ENCODE measurements at places on chromosomes 7 and 10.

DNA sequence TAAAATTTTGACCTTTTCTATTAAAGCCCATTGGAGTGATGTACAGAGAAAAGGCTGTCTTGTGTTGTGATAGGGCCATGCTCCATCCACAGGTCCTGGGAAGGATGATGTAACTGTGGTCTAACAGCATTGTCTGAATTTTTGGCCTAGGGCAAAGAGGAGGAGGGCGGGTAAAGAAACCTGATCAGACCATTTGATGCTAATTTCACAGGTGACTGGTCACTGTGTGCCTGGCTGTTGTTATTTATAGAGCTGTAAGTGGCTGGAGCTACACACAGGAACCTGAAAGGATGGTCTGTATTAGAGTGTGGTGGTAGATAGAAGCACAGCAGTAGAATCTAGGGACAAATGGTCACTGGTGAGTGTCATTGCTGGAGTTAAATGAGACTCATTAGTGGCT lies 182.1 kb downstream of the AUTS2 start:
- DNase-seq = no peak

GRCh38 chr10:7007600-7008190 lies 403.1 kb downstream of the SFMBT2 start:
- no peak for DNase-seq

DNA sequence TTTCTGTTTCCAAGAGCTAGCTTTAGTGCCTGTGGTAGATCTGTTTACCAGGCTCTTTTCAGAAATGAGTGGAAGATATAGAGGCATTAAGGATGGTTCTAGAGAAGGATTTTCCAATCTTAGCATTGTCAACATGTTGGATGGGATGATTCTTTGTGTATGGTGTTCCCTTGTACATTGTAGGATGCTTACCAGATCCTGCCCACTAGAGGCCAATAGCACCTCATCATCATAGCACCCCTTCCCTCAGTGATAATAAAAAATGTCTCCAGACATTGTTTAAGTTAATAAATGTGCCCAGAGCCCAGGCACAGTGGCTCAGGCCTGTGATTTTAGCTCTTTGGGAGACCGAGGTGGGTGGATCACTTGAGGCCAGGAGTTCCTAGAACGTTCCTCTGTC lies 121.2 kb downstream of the ANKRD30A start:
- no peak for DNase-seq

DNA sequence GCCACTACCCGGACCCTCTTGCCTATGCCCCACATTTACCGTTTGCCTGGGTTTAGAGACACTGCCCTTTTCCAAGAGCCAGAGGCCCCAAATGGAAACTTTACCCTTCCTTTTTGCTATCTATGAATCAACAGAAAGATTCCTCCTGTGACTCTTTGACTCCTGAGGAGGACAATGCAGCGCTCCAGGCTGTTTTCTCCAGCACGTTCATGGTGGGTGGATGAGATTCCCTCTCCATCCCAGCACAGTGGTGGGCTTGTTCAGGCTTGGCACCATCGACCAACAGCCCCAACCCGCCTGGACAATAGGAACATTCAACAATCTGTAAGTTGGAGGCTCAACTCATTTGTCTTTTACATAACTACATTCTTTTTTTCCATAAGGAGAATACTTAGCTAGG lies 55.9 kb downstream of the DLD start:
- no peak for DNase-seq

- no peak for DNase-seq
These were observed 291.6 kb upstream of the SEMA3C start for GRCh38 chr7:81210137-81211064.

- no peak for DNase-seq
These were observed 4.6 kb downstream of the ST7 start for GRCh38 chr7:116957874-116958273.

- DNase-seq = peak; percentile 53
These were observed 145.1 kb downstream of the GRM8 start for GRCh38 chr7:127107601-127108007.

DNA sequence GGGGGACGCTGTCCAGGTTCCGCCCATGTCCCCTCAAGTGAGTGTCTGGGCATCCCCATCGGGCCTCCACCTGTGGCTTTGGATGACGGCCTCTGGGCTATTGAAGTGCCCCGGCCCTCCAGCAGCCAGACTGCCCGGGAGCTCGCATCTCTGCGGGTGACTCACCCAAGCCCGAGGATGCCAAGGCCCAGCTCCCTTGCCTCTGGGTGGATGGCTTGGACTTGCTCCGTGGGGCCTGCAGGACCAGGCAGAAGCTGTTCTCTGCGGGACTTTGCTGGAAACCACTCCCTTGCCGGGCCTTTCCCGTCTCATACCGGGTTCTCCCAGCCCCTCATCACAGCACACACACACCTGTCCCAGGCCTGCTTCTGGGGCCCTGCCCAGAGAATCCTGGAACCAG lies 22.4 kb downstream of the DPYSL4 start:
- DNase-seq = no peak

DNA sequence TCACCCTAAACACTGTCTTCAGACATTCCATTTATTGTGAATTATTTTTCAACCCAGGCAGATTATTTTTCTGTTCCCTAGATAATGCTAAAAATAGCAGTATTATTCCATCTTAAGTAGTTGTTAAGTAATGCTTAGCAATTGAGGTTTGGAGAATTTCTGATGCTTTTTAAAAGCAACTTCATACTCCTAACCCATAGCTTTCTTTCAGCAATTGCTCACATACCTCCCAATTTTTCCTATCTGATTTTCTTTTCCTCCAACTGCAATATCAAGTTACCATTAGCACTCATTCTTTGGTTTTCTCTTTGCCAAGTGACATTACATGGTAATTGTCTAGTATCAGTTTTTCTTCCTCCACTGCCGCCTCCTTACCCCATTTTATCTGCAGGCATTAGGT lies 104.7 kb downstream of the GPR85 start:
- no peak for DNase-seq

GRCh38 chr10:59877191-59877671 lies 29.1 kb downstream of the CCDC6 start:
- DNase-seq = no peak

- no peak for DNase-seq
These were observed 13.5 kb downstream of the CCM2 start for GRCh38 chr7:45013465-45013967.

DNA sequence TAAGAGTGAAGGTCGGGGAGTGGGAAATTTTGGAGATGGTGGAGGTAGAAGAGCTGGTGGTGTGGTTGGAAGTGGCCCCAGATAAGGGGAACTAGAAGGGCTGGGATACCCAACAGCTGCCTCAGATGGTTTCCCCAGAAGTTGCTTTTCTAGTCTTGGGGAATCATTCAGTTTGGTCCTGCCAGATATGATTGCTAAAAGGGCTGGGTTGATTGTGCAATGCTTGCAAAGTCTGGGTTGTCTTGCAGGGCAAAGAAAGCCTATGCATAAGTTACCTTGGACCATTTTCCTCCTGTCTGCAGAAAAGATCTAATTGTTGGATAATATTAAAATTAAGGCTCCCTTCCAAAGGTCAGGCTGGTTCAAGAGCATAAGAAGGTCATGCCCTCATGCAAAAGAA lies 213.8 kb upstream of the ZNF804B start:
- no peak for DNase-seq

DNA sequence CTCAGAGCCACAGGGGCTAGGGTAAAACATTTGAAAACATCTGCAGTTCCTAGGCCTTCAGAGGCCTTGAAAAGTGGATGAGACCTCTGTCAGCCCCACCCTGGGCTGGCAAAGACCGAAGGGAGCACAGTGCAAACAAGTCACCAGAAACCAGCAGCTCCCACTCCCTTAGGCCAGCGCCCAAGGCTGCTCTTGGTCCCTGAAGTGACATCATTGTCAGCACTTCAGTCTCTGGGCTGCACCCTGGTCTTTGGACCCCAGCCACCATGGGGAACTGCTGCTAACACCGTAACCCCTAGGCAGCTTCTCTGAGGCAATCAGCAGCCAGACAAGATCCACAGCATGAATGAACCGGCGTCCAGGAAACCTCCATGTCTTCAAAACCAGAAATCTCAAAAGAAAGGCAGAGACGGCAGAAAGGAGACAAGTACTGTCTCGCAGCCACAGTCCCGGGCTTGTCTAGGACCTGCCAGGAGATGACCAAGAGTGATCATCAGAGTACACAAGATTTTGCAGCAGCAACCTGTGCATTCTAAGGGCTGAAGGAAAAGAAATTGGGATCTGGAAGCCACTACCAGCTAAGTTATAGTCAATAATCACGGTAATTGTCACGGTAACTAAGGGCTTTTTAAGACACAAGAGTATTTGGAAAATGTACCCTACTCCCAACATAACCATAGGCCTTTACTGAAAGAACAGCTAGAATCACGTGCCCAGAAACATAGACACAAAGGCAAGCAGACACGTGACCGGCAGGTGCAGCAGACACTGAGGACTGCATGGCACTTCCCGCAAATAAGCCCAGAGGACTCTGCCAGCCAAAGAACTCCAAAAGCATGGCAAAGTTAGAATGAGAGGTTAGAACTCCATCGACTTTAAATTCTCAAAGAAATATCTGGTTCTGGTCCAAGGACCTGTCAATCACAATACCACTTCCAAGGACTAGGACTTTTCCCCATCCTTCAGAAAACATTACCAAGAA lies 23.3 kb downstream of the CPXM2 start:
- DNase-seq = no peak

- DNase-seq = no peak
These were observed 252.2 kb upstream of the HABP2 start for GRCh38 chr10:113300617-113301016.

- no peak for DNase-seq
These were observed 501.6 kb downstream of the PTPRN2 start for GRCh38 chr7:158085741-158086695.

DNA sequence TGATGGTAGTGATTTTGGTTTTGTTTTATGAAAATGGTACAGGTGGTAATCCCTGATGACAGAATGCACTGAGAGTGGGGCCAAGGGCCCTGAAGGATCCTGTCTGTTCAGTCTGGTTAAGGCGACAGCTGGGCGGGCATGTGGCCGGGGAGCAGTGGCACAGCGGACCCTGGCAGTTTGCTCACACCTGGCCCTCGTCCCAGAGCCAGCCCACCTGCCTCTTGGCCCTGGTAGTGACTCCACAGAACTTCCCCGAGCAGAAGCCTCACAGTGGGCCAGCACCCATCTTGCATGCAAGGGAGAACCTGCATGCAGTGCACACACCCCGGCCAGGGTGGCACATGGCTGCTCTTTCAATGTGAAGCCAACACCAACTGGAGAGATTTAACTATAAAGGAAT lies 82.8 kb downstream of the ALOX5 start:
- DNase-seq = no peak

- no peak for DNase-seq
These were observed 126.8 kb upstream of the ODAD2 start for GRCh38 chr10:28125701-28126100.

DNA sequence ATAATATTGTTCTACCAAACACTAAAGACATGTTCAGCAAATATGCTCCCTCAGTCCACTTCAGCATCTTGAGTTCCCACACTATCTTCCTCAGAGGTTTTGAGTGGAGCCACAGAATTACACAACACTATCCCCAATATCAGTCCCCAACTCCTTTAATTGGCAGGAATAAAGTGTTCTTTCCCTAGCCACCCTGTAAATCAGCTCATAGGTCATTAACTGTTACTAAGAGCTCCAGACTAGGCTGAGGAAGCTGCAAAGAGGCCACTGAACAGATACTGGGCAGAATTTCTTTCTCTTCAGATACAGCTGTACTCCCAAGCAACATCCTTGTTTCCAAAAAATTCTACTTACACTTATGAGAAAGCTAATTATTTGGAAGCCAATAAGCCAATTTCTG lies 11.6 kb upstream of the KAT6B start:
- no peak for DNase-seq
